ENCODE measurements at places on chromosomes 2 and 18.

- no peak for DNase-seq
Observed at GRCh38 chr2:146295080-146295670, 1549.7 kb upstream of the ACVR2A start.

GRCh38 chr2:5686536-5686935 lies 5.6 kb upstream of the SOX11 start:
- no peak for DNase-seq

- DNase-seq = no peak
Observed at GRCh38 chr2:153474407-153474806, 4.2 kb downstream of the RPRM start.

DNA sequence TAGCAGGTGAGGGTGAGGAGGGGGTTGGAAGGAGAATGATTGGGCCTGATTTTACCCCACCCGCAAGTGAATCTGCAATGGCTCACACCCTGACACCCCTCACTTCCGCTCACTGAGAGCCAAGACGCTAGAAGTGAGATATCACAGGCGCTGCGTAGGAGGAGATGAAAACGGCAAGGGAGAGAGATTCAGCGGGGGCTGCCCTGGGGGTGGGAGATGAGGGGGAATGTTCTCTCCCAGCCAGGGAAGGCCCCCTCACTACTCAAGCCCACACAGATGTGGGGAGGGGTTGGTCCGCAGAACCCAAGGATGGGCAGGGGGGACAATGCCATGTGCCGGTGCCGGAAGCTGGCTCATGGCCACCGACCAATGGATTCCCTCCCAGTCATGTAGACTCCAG lies 32.9 kb downstream of the LOXHD1 start:
- no peak for DNase-seq

- DNase-seq = no peak
Observed at GRCh38 chr2:177273408-177273807, 8.9 kb upstream of the NFE2L2 start.

- DNase-seq = no peak
Observed at GRCh38 chr2:16271231-16271896, 331.0 kb downstream of the MYCN start.

DNA sequence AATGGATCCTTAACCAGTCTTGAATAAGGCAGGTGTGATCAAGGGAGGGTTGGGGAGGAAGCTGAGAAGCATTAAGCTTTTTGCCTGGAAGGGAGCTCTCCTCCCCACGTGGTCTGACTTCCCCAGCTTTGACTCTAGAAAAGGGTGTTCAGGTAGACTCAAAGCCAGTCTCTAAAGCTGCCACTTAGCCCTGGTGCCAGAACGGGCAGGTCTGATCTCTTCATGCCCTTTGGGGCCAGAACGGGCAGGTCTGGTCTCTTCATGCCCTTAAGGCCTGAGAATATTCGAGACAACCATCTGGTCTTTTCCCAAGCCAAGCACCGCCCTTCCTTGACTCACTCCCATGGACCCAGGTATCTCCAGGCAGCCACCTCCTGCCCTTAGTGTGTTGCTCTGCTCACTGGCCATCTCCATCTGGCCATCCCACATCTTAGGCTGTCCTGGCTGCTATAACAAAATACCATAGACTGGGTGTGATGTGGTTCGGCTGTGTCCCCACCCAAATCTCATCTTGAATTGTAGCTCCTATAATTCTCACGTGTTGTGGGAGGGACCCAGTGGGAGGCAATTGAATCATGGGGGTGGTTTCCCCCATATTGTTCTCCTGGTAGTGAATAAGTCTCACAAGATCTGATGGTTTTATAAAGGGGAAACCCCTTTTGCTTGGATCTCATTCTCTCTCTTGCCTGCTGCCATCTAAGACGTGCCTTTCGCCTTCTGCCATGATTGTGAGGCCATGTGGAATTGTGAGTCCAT lies 59.4 kb downstream of the SNORC start:
- DNase-seq = no peak

GRCh38 chr2:237886685-237887481 lies 27.5 kb downstream of the RAMP1 start:
- no peak for DNase-seq

Data from hematopoietic multipotent progenitor cell treated with erythropoietin and hydrocortisone succinate and interleukin-3 and kit ligand, for 17 days (in vitro differentiated cells).